Kidney tubule cell (primary cell): ENCODE measurements at places on chromosomes 6 and 20.

DNA sequence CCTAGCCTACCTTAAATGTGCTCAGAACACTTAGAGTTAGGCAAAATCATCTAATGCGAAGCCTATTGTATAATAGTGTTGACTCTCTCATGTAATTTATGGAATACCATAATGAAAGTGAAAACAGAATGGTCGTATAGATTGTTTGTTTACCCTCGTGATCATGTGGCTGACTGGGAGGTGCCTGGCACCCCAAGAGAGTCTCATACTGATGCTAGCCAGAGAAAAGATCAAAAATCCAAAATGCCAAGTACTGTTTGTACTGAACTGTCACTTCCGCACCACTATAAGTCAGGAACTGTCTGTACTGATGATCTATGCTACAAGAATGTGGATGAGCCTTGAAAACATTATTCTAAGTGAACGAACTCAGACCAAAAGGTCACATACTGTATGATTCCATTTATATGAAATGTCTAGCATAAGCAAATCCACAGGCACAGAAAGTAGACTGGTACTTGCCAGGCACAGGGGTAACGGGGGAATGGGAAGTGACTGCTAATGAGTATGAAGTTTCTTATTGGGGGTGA, 22.4 kb downstream of the ZMYND8 start:
- DNase-seq: peak; percentile 91

GRCh38 chr6:63663147-63663955, 27.7 kb downstream of the PHF3 start:
- DNase-seq: peak; percentile 66

- peak; percentile 48 for DNase-seq
These were observed 169.4 kb downstream of the TAF4 start for GRCh38 chr20:61896058-61896961.

DNA sequence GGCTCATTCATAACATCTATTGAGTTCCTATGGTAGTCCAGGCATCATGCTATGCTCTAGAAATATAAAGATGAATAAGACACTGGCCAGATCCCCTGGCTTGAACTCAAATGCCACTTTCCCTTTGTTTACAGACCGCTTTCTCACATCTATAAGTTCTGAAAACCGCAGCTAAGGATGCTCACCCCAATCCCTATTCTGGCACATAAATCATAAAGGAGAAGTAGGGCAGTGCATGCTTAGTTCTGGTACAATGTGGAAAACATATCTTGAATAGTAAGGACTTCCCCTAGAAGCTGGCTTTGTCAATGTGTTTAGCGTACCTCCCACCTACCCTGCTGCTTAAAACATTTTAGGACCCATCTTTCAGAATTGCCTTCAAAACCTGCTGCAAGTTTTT, 26.4 kb downstream of the MRS2 start:
- no peak for DNase-seq

DNA sequence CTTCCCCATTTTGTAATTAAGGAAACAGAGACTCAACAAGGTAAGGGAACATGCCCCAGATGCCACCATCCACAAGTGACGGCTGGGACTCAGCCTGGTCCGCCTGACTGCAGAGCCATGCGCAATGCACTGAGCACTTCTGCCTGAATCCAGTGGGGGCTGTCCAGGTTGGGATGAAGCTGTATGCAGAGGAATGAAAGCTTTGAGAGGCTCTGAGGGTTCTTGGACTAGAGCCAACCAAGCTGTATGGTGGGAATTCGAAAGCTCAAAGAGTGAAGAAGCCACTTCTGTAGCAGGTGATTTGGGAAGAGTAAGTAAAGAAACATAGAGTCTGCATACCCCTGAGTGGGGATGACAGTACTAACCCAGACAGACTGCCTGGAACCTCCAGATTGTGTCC, 127.6 kb upstream of the AKAP12 start:
- DNase-seq: no peak

GRCh38 chr6:21504790-21505189, 88.8 kb upstream of the SOX4 start:
- no peak for DNase-seq

GRCh38 chr20:32152421-32153155, 43.1 kb downstream of the TM9SF4 start:
- DNase-seq: peak; percentile 12

DNA sequence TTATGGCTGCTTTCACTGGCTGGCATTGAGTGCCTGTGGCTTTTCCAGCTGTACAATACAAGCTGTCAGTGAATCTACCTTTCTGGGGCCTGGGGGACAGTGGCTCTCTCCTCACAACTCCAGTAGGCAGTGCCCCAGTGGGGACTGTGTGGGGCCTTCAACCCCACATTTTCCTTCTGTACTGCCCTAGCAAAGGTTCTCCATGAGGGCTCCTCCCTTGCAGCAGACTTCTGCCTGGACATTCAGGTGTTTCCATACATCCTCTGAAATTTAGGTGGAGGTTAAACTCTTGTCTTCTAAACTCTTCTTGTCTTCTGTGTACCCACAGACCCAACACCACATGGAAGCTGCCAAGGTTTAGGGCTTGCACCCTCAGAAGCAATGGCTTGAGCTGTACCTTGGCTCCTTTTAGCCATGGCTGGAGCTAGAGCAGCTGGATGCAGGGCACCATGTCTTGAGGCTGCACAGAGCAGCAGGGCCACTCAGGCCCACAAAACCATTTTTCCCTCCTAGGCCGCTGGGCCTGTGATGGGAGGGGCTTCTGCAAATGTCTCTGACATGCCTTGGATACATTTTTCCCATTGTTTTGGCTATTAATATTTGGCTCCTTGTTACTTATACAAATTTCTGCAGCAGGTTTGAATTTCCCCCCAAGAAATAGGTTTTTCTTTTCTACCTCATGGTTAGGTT, 9.6 kb downstream of the PEX7 start:
- DNase-seq: no peak

DNA sequence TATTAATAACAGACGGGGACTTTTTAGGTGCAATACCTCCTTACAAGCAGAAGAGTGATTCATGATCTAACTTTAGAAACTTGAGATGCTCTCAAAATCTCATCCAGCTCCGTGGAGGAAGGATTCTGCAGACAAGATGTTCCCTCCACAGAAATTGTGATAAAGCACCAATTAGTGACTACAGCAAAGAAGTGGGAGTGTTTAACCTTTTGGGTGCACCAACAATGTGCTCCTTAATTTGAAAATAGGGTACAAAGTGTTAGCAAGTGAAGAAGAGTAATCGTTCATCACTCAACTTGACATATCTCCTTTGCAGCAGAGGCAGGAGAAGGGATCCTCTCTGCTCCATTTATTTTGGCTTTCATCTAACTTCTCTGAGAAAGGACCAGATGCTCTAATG, 22.8 kb upstream of the SCP2D1 start:
- DNase-seq: no peak

DNA sequence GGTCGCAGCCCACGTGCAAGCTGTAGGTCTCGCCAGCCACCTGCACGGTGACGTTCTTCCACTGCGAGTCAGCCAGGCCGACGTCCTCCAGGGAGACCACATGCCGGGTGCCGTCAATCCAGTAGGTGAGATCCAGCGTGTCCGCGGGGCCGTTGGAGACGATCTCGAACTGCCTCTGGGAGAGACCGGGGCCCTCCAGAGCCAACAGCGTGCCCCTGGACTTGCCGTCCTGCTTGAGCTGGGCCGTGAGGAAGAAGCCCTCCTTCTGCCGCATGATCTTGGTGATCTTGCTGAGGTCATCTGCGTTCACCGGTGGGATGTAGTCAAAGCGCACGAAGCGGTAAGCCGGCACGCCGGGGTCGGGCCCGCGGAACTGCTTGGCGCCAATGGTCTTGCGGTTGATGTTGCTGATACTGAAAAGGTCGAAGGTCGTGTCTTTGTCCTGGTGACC, 5.1 kb downstream of the THBS2 start:
- no peak for DNase-seq

DNA sequence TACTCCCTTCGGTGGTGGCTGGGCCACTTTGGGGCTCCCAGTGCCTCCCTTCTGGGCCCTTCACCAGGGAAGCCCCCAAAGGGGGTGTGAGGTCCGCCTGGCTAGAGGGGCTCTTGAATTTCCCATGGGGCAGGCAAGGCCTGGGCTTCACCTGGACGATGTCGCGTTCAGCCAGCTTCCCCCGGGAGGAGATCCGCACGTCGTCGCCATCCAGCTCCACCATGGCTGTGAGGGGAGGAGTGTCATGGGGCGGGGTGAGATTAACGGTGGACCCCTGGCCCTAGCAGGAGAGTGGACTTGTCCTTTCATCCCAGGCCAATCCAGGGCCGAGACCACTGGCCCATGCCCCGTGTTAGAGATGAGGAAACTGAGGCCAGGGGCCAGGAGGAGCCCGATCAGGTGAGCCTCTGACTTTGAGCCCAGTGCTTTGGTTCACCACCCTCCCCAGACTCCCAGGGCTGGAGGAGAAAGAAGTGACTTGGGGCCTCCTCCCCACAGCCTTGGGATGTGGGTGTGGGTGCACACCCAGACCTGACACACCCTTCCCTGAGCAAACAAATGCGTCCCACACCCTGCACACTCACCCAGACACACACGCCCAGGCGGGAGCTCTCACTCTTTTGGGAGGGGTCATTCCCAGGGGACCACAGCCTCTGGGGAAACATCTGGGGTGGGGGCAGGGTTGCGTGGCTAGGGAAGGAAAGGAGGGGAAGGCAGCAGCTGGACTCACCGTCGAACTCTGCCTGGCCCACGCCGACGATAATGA, 46.1 kb downstream of the RAB44 start:
- no peak for DNase-seq

- DNase-seq: no peak
These were observed 11.5 kb downstream of the BRD2 start for GRCh38 chr6:32979720-32980487.

DNA sequence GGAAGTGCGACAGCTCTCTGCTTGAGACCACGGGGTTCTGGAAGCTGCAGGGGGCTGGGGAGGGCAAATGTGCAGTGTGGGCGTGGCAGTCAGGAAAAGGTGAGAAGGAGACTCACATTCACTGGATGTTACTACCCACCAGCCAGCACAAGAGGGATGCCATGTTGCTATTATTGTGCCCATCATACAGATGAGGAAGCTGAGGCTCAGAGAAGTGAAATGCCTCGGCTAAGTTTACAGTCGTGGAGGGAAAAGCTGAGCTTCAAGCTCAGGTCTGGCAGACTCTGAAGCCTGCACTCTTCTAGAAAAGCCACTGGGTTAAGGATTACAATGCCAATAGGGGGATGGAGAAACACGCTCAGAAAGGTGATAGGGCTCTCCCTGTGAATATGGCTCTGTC, 34.4 kb downstream of the HNF4A start:
- no peak for DNase-seq

DNA sequence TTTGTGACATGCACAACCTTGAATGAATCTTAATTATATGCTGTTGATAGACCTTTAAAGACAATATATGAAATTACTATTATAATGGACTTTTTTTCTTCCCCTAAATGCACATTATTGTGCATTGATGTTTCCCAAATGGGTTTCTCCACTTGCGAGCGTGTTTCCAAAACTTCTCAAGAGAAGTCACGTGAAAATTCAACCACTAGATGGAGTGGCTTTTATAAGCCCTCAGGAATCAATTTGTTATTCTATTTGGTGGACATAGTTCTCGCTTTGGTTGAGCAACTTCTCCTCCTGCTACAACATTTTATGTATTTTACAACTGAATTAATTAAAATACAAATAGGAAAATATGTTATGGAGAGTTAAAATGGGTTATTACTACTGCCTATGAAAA, 9.0 kb downstream of the CNR1 start:
- no peak for DNase-seq

GRCh38 chr20:5586720-5587119, 163.5 kb upstream of the SHLD1 start:
- DNase-seq: no peak

GRCh38 chr6:89360415-89360999, 8.0 kb upstream of the UBE2J1 start:
- peak; percentile 44 for DNase-seq

DNA sequence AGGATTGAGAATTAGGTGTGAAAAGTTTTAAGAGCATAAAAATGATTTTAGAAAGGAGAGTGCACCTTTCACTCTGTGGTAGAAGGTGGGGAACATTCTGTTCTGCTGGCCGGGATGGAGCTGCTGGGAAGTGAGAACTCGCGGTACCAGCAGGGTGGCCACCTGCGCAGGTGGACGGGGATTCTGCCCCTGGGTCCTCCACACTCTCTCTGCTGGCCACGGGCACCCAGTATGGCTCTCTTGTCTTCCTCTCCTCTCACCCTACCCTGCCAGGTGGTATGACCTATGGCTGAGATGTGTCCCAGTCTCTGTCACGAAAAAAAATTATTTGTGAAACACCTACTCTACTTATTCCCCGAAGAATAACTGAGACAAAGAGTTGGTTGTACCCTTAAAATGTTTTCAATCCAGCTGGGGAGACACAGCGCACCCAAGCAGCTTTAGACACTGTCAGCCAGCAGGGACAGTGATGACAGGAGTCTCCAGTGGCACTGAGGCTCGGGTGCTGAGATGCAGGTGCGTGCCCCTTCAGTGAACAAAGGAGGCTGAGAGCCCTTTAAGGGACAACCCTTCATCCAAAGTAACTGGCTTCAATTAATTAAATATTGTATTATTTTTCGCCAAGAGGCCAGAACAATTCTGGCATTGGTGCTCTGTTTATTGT, 195.4 kb downstream of the TBXT start:
- no peak for DNase-seq

DNA sequence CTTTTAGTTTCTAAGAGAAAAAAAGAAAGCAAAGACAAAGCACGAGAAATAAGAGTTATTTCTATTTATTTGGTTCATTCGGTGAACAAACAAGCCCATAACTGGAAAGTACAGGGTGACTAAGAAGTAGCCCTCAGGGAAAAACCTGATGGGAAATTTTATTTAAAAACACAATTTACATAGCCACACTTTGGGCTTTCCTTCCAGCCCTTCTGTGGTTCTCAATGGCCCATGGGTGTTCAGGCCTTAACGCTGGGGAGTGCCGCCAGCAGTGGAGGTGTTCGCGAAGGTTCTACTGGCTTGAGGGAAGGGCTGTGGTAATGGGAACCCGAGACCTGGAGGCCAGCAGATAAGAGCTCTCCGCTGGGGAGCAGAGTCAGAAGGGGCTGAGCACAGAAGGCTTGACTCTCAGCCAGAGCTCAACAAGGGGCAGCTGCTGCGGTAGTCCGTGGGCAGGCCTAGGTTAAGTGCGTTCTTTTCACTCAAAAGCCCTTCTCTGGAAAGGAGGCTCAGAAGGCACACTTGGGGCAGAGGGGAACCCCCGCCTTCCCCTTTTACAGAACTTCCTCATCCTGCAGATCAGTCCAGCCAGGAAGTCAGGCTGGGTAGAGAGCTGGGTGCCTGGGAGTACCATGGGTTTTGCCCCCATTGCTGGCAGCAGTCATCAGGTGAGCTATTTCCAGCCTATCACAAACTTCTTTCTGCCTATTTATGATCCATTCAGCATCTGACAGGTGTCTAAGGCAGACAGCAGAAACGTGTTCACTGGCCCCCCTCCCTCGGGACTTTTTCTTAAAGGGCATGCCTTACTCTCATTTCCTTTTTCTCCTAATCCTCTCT, 8.8 kb upstream of the CD83 start:
- DNase-seq: no peak

DNA sequence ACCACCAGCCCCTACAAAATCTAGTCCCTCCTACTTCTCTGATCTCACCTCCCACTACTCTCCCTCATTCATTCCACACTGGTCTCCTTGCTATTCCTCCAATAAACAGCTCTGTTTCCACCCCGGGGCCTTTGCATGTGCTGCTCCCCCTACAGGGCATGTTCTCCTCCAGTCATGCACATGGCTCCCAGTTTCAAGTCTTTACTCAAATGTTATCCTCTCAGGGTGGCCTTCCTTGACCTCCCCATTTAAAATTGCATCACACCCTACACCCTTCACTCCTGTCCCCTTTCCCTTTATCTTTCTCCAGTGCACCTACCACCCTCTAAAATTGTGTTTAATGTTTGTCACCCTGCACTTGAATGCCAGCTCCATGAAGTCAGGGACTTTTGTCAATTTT, 174.5 kb downstream of the MRPL14 start:
- DNase-seq: no peak
